CD8-positive, alpha-beta T cell (primary cell): ENCODE measurements at places on chromosomes 3 and 15.

- no peak for DNase-seq
Measured at GRCh38 chr15:66505430-66505811, 295 bp downstream of the ZWILCH start.

GRCh38 chr15:74460298-74460697 is 662 bp downstream of the UBL7 start:
- no peak for DNase-seq

DNA sequence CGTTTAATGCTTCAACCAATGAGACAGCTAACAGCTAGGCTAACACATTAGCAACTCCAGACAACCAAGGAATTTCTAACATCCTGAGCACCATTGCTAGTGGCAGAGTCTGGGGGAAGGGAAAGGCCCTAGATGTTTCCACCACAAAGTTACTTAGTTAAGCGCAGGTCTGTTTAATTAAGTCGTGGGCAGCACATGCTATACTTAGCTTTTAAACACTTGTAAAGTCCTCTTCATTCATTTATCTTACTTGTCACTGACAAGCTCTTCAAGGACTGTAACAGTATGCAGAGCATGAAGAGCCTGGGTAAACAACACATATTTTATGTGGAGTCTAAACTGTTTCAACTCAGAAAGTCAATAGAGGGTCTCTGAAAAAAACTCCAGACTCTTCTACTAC is 221.1 kb upstream of the WNT5A start:
- no peak for DNase-seq

DNA sequence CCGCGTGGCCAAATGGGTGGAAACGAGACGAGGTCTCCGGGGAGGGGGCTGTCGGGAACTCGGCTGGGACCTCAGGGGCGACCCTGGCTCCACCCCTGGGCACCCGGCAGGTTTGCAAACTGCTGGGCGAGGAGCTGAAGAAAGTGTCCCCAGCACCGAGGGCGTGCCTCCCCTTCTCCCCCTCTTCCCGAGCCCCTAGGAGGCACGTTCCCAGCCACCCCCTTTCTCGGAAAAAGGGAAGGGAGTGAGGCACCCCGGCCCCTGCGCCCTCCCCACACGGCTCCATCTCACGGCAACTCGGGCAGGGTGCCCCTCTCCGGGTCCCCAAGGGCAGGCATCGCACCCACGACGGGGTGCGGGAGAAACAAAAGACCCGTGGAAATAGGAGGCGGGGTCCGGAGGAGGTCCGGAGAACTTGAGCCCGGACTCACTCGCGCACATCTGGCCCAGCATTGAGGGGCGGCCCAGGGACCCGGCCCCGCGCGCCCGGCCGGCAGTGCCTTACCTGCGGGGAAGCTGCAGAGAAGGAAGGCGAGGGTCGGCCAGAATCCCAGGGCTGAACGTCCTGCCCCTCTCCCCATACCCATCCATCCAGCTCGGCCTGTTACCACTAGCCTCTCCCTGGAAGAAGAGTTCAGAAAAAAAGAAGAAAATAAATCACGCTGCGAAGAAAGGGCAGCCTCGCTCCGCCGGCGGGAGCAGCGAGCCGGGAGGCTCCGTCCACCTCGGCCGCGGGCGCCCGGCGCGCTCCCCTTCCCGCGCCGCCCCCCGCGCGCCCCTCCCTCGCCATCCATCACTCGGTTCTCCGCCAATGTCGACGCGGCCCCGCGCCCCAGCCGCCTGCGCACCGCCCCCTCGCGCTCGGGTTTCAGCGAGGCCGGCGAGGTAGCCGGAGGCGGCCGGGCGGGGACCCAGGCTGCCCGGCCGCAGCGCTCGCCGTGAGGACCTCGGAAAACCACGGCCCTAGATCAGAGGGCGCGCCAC is 16.3 kb downstream of the RGMA start:
- DNase-seq, result no peak
